ENCODE measurements at places on chromosomes 3 and 15. TPM values are rescaled to one million over a fixed set of nuclear protein-coding genes. Genes with fewer than 3 reads are reported as not detected.
A peak's percentile ranks its signal among the peaks of the same experiment; 100 is the strongest.

Gene NANOGP8
- not detected for polyA plus RNA-seq

Gene IQCF5
- not detected for polyA plus RNA-seq

Gene IMPDH2
- polyA plus RNA-seq, result 255 TPM

Gene SLC28A2
- polyA plus RNA-seq, result 0.31 TPM

Gene CCR3
- polyA plus RNA-seq, result 0.20 TPM

Gene MORC1
- not detected for polyA plus RNA-seq

Gene DISP2
- 1.6 TPM for polyA plus RNA-seq

Gene ARL14
- polyA plus RNA-seq, result not detected

Gene SPINK8
- not detected for polyA plus RNA-seq

Gene NRG4
- polyA plus RNA-seq, result 0.65 TPM

Gene UROC1
- polyA plus RNA-seq, result not detected

Gene IL12A
- polyA plus RNA-seq, result 0.49 TPM

Gene MEX3B
- polyA plus RNA-seq, result 19.6 TPM

Gene CHL1
- 2.8 TPM for polyA plus RNA-seq

Gene SLC12A1
- polyA plus RNA-seq, result not detected

Gene DPPA4
- 1.4 TPM for polyA plus RNA-seq

Gene CHRD
- polyA plus RNA-seq, result 21.2 TPM

Gene ERICH6
- 0.52 TPM for polyA plus RNA-seq

Gene KIF9
- polyA plus RNA-seq, result 5.4 TPM

- DNase-seq, result no peak
These were observed 139.0 kb upstream of the CGNL1 start for GRCh38 chr15:57237301-57237642.

DNA sequence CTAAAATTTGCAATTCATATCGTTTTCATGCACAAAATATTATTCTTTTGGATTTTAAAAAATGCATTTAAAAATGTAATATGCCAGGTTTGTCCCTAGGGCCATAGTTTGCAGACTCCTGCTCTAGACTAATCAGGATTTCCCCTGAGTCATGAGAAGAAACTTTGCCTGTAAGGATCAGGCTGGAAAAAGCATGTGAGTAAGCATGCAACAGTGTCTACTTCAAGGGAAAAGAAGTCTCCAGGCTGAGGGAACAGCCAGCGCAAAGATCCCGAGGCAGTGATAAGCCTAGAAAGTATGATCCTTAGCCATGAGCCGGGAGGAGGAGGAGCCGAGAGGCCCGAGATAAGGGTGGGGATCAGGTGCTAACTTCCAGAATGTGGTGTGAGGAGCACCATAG is 382.8 kb upstream of the CFAP20DC start:
- no peak for DNase-seq

- DNase-seq, result peak; percentile 62
These were observed 14.7 kb downstream of the TIMP4 start for GRCh38 chr3:12143949-12144504.

DNA sequence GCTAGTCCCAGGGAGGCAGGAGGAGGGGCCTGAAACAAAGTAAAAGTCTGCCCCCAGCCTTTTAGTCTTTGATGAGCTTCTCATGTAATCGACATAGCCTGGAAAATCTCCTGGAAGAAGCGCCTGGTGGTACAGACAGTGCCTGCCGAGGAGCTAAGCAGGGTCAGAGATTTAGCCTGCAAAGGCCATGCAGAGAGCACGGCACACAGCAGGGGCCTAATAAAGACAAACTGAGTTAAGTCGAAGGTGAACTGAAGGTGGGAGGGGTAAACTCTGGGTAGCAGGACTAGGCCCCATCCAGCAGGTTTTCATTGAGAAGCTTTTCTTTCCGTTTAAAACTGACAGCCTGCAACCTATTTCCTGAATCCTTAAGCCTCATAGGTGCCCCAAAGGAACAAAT is 115.5 kb upstream of the ABHD17C start:
- DNase-seq, result no peak

- no peak for DNase-seq
These were observed 19.8 kb downstream of the SIN3A start for GRCh38 chr15:75431682-75432081.

DNA sequence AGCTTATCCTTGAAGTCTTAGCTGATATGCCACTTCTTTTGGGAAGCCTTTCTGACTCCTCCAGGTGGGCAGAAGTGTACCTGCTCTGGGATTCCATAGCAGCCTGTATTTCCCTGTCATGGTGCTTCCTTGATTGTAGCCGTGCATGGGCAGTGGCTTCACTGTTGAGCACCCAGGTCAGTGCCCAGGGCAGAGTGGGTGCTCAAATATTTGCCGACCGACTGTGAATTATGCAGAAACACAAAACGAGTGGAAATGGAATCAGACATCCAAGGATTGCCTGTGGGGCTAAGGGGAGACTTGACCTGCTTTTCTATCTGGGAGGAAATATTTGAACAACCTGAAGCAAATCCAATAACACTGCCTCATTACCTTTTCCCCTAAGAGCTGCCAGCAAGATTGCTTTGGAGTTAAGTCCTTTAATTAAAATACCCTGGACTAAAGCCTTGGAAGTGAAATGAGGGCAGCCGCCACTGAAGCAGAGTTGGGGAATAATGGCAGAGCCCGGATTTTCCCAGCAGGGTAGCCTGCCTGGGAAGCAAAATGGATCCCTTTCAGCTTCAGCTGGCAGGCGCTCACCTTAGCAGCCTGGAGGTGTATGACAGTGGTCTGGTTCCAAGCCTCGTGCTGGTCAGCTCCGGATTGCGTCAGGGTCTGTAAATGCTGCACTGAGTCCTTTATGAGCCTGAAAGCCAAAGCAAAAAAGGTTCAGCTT is 14.9 kb downstream of the ACOX2 start:
- DNase-seq, result no peak

DNA sequence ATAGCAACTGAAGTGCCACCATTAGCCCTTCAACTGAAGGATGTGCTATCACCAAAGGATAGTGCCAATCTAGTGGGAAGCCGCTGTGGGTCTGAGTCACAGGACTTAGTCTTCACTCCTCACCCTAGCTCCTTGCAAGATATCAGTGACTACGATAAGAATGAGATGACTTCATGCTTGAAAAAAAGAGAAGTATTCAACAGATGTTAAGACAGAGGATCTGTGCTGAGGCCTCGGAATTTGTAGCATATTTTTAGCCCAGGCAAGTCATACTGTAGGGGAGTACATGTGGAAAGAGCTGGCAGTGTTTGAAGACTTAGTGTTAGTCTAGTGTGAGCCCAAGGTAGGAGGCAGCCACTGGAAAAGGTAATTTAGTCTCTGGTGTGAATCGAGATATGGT is 270.7 kb upstream of the LRTM1 start:
- no peak for DNase-seq

GRCh38 chr15:51121118-51121517 is 26.4 kb upstream of the TNFAIP8L3 start:
- no peak for DNase-seq

DNA sequence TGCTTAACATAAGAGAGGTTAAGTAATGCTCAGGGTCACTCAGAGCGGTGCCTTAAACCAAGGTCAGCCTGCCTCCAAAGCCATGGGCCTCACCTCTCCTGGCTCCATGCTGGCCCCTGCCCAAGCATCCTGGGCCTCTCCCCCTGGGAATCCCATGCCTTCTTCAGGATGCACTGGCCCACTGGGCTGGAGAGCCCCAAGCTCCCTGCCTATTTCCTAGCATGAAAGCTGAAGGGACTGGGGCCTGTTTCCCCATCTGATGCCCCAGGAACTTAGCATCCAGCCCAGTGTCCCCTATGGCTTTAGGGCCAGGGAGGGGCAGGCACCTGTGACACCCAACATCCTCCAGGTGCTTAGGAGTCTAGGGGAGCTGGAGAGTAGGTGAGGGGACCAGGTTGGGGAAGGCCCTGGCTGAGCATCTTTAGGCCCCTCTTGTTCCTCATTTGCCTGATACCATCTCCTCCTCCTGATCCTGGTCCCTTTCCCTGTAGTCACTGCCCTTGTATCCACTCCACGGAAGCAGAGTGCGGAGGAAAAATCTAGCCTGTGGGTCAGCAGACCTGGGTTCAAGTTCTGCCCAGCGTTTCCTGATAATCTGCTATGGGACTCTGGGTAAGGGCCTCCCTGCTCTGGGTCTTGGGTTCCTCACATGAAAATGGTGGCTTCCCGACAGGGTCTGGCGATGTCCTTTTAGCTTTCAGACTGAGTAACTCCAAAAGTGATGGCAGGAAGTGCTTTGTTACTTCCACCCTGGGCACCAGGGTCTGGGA is 28.6 kb downstream of the EHD4 start:
- no peak for DNase-seq

GRCh38 chr3:133206921-133207320 is 168.7 kb downstream of the TMEM108 start:
- no peak for DNase-seq

DNA sequence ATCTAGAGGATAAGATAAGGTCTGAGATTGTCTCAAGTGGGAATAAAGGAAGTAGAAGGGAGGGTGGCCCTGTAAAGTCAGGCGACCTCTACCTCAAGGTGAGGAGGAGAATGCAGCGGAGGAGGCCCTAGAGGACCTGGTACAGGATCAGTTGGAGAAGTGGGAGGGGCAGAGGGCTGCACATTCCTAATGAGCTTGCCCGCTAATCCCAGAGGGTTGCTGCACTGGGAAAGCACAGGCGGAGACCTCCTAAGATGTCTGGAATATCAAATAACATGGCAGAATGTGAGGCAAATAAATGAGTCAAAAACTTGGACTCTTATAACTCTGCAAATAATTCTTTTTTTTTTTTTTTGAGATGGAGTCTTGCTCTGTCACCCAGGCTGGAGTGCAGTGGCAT is 30.2 kb upstream of the VPS8 start:
- no peak for DNase-seq

- DNase-seq, result no peak
These were observed 452.6 kb downstream of the TAFA4 start for GRCh38 chr3:68479779-68480178.

- no peak for DNase-seq
These were observed 25.7 kb upstream of the GSK3B start for GRCh38 chr3:120119846-120120510.

GRCh38 chr3:170572665-170573253 is 13.1 kb downstream of the SLC7A14 start:
- DNase-seq, result no peak

DNA sequence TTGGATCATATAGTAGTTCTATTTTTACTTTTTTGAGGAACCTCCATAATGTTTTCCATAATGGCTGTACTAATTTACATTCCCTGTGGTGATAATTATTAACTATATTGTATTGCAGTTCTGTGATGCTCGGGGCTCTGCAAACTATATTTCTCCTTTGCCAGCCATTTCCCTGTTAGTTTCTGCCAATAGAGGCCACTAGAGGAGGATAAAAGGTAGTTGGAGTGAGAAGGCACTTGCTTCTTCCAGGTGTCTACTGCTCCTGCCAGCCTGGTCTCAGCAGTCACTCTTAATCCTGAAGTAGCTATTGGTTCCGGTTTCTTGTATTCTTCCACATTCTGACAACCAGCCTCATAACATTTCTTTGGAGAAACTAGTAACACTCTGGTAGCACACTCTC is 233.9 kb upstream of the GBE1 start:
- no peak for DNase-seq

- no peak for DNase-seq
These were observed 74.7 kb upstream of the ACKR4 start for GRCh38 chr3:132522353-132522752.

DNA sequence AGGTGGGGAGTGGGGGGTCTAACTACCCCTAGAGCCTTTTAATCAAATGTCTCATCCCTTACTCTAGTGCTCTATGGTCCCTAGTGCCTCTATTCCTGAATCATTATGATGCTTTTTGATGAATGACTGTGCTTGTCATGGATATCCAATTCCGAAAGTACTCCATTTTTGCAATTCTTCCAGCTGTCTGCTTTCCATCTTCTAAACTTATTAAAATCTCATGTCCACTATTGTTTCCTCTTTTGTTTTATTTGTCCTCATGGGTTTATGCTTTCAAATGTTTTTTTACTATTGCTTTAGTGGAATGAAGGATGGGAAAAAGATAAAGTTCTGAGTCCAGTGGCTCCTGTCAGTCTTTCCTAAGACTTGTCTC is 77.2 kb upstream of the KCNMB2 start:
- peak; percentile 59 for DNase-seq

DNA sequence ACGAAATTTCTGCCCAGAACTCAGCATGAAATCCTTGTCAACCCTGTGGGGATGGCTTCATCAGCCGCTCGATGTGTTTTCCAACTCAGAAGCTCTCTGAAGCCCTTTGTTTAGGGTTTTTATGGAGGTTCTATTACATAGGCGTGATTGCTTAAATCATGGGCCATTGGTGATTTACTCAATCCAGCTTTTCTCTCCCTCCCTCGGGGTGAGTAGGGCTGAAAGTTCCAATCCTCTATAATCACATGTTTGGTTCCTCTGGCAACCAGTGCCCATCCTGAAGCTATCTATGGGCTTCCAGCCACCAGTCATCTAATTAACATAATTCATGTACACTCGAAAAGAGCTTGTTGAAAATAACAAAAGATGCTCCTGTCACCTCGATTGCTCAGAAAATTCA is 51.6 kb downstream of the GATM start:
- no peak for DNase-seq

DNA sequence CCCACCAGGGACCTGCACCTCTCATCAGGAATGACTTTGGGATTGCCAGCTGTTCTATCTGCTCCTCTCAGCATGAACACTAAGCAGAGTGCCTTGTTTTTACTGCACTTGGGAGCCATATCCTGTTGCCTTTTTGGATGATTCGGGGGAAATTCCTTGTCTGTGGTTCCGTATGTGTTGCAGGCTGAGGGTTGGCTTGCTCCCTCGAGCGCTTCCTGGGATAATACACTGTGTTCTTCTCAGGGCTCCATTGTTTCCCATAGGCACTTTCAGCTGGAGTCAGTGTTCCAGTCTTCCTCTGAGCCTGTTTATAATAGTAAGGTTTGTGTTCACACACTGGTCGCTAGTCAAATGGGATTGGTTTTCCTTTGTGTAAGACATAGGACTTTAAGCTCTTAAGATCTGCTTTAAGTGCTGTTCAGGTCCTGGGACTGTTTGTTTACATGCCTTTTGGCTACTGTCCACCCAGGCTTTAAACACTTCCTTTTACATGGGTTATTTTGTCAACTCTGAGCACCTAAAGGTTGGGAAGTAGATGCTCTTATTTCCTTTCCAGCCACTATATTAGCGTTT is 23.4 kb downstream of the BOC start:
- DNase-seq, result no peak

- no peak for DNase-seq
These were observed 407.0 kb upstream of the RGMA start for GRCh38 chr15:93495799-93496637.

DNA sequence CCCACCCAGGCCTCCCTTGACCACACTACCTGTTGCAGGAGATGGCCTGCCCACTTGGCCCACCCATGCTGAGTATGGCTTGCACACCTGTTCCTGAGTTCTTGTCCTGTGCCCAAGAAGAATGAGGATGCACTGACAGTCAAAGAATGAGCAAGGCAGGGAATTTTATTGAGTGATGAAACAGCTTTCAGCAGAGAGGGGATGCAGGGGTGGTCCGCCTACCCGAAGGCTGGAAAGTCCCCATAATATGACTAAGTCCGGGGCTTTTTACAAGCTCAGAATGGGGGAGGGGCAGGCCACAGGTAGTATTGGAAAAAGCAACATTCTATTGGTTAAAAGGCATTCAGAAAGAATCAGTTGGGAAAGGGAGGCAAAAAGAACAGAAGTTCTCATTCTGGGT is 29.9 kb upstream of the RNU6-1 start:
- DNase-seq, result no peak

- DNase-seq, result no peak
These were observed 194.0 kb downstream of the ITPR1 start for GRCh38 chr3:4687167-4687566.
